Left hindlimb (tissue), 1 donor: ENCODE measurements at places on chromosomes 4 and X.

GRCh38 chrX:1476682-1477081 lies 24.0 kb upstream of the ASMTL start:
- DNase-seq: no peak

GRCh38 chrX:24561121-24561520 lies 86.0 kb downstream of the PCYT1B start:
- no peak for DNase-seq

DNA sequence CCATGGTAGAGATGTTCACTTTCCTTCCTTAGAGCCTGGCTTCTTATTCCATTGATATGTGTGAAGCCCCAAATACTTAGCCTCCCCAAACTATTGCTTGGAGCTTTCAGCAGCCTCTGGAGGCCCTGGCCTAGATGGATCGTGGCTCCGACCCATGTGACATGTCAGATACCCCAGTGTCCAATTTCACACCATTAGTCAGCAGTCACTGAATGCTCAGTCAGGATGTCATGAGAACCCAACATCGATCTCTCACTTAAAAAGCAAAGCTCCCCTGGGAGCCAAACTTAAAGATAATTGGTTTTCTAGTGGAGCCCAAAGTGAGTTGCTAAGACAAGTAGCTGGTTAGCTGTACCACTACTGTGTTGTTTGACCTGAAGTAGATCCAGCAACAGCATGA lies 41.6 kb upstream of the IGSF1 start:
- no peak for DNase-seq

- no peak for DNase-seq
Observed at GRCh38 chrX:5965406-5965805, 263.3 kb downstream of the NLGN4X start.

GRCh38 chr4:90112715-90113114 lies 14.5 kb upstream of the CCSER1 start:
- no peak for DNase-seq

DNA sequence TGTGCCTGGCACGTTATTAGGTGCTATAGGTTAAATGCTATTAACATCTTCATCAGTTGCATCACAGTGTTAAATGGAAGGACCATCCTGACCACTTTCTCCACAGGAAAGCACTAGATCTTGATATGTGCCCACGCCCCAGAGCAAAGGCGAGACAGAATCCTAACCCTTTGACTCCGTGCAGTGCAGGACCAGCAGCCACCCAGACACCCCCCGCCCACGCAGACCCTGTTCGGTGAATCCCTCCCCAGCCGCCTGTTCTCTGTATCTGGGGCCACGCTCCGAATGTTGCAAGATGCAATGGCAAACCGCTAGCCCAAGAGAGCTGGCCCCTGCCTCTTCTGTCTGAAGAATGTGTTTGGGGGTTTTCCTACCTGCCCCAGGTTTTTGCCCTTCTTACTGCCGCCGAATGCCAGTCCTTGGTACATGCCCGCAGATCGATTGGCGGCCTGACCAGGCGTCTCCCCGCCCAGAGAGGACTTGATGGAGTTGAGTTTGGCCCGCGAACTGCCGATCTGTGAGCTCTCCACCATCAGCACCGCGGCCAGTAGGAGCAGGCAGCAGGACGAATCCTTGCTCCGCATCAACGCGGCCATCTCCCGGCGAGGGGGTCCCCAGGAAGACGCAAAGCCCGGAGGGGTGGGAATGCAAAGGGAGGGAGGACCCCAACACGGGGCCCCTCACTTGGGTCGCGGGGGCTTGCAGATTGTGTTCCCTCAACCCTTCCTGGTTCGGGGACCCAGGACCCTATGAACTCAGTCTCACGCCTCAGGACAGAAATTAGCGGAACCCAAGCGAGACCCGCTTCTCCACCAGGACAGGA lies 906 bp downstream of the DKK2 start:
- peak; percentile 64 for DNase-seq

- no peak for DNase-seq
Observed at GRCh38 chr4:14520171-14520570, 482.1 kb upstream of the CPEB2 start.

GRCh38 chr4:121698236-121698671 lies 1.5 kb upstream of the ANXA5 start:
- no peak for DNase-seq

DNA sequence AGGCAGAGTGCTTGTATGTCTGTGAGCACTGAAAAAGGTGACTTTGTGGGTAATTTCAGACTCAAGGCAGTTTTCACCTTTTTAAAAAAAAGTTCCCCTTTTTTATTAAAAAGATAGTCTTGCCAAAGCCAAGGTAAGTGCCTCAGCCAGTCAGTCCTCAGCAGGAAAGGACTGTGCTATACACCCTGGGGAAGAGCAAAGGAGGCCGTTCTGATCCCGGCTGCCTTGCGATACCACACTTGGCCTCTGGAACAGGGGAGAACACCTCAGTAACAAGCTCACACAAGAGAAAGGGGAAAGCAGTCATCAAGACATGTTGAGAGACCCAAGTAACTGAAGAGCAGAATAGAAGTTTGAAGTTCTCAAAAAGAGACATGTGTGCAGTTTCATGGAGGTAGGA lies 541.7 kb downstream of the BCOR start:
- DNase-seq: no peak
